ENCODE measurements at places on chromosomes 16 and 17.

DNA sequence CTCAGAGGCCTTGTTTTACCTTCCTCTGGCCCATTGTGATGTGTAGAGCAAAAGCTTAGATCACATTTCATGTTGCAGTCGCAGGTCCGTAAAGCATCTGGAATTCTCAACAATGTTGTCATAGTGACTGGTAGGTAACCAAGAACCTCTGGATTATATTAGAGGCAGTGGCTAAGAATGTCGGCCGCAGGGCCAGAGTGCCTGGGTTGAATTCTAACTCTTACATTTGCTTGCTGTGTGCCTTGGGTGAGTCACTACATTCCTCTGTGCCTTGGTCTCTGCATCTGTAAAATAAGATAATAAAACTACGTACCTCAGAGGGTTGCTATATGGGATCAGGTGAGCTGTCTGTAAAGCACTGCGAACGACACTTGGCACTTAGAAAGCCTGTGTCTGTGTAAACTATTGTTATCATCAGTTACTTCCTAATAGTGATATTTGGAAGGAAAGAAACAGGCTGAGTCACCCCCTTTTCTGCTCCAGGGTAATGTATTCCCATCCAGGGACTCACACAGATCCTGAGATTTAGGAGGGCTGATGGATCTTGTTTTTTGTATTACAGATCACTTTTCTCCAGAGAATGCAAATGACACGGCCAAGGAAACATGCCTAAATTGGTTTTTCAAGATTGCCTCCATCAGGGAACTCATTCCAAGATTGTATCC is 52.2 kb downstream of the VPS35L start:
- no peak for DNase-seq

DNA sequence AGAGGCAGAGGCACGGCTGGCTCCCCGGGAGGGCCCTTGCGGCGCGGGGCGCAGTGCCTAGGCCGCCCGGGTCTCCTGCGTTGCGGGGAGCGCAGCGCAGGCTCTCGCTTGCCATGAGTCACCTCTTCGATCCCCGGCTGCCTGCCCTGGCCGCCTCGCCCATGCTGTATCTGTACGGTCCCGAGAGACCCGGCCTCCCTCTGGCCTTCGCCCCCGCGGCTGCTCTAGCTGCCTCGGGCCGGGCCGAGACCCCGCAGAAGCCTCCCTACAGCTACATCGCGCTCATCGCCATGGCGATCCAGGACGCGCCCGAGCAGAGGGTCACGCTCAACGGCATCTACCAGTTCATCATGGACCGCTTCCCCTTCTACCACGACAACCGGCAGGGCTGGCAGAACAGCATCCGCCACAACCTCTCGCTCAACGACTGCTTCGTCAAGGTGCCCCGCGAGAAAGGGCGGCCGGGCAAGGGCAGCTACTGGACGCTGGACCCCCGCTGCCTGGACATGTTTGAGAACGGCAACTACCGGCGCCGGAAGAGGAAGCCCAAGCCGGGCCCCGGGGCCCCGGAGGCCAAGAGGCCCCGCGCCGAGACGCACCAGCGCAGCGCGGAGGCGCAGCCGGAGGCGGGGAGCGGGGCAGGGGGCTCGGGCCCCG is 390 bp downstream of the FOXL1 start:
- no peak for DNase-seq

DNA sequence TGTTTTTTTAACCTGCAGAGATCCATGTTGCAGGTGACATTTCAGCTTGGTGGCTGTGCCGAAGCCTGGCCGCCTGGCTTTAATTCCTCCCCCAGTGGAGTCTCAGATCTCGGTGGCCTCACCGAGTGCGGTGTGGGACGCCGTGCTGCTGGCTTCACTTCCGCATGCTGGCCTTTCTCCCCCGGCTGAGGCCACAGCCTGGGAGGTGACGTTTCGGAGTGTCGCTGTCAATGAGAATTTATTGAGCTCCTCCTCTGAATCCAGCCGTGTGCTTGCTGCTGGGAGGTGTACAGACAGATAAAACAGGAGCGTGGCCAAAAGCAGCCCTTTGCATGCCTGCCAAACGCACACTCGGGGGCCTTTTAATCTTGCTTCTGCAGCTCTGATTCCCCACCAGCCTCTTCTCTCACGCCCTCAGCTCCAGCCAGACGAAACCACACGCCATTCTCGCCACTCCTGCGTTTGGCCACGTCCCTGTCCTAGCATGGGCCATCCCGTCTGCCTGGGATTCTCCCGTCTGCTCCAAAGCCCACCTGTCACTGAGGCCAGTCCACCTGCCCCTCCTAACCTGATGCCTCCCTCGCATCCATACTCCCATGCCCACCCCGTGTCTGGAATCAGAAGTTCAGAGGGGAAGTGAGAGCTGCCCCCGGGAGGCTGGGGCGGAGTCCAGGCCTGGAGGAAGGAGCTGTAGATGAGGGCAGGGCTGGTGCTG is 3.6 kb downstream of the GSE1 start:
- DNase-seq = no peak

DNA sequence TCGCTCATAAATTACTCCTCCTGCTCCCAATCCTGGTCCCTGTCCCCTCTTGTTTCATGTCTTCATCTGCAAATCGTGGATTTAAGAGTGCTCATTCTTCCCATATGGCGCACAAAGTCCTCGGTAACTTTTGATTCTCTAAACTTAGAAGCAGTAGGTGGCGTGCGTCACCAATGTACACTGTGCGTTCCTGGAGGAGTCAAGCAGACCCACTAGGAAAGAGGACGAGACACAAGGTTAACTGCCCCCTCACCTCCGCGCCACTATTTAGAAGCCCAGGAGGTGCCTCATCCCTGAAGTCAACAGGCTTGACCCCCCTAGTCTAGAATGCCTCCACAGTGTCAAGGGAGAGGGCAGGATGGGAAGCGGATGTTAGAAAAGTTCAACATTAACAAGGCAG is 2.9 kb downstream of the SLC13A5 start:
- DNase-seq = no peak

DNA sequence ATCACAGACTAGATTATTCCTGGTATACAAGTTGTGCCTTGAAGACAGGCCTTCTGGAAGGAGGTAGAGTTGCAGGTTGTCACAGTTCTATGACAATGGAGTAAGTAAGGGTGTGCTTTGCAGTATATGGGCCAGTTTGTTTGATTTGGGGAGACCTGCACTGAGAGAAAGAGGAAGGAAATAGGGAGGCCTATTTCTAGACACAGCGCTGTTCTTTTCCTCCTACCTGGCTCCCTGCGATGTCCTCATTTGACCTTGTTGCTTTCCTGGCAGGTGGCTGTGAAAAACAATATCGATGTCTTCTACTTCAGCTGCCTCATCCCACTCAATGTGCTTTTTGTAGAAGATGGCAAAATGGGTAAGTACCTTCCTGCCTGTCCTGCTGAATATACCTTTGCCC is 22.5 kb upstream of the RASL10B start:
- no peak for DNase-seq

DNA sequence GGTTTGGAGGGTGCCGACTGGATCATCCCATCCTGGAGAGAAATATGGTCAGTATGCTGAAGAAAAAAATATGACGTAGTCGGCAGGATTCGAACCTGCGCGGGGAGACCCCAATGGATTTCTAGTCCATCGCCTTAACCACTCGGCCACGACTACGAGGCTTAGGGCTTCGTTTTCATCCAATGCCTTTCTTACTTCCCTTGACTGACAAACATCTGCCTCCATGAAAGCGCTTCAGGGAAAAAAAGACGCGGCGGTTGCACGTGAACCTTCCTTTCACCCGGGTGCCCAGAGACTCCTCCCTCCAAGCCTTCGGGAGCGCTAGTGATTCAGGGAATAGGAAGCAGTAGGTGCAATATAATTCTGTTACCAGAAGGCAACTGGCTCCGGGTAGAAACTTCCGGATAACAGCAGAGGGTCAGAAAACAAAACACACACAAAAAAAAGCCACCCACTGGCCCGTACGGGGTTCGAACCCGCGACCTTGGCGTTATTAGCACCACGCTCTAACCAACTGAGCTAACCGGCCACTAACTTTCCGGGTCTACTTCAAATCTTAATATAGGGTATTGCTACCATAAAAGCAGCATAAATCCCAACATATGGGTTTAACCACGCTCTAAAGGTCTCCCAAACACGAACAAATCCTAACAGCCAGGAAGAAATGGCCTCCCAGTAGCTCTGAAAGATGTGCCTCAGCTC is 16.3 kb upstream of the AURKB start:
- no peak for DNase-seq

DNA sequence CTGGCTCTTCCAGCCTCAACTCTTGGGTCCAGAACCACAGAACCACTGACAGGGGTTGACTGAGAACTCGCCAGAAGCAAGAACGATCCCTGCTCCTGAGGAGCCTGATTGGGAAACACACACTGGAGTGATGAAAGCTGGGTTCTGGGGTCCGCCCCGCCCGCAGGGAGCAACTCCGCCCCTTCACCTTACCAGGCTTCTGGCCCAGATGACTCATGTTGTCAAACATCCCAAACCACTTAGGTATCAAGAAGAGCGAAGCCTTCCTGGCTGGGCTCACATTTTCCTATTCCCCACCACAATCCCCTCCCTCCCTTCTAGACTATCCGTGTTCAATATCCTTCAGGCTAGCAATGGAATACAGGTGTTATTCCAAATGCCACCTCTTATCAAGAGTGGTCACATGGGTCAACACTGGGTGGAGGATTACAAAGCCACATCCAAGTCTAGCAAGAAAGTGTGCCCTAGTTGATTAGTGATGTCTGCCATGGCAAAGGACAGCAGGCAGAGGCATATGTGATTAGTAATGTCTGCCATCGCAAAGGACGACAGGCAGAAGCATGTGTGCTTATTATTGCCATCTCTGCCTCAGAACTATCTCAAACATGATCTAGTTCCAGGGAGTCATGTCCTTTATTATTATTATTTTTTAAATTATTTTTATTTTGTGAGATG is 70.5 kb downstream of the TIMM22 start:
- DNase-seq = no peak

- no peak for DNase-seq
Measured at GRCh38 chr17:75508931-75509361, 6.4 kb downstream of the CASKIN2 start.

- DNase-seq = no peak
Measured at GRCh38 chr16:3659251-3659650, 4.8 kb downstream of the DNASE1 start.

DNA sequence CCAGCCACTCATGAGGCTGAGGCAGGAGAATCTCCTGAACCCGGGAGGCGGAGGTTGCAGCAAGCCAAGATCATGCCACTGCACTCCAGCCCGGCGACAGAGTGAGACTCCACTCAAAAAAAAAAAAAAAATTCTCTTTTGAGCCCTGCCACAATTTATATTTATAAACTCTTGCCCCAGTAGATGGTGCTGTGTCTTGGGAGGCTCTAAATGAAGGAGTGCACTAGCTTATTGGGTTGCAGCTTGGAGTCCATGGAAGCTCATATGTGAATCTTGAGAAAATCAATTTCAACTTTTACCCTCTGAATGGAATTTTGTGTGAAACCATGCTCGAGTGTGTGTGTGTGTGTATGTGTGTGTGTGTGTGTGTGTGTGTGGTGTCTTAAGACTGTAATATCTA is 420.1 kb downstream of the HS3ST4 start:
- DNase-seq = no peak

DNA sequence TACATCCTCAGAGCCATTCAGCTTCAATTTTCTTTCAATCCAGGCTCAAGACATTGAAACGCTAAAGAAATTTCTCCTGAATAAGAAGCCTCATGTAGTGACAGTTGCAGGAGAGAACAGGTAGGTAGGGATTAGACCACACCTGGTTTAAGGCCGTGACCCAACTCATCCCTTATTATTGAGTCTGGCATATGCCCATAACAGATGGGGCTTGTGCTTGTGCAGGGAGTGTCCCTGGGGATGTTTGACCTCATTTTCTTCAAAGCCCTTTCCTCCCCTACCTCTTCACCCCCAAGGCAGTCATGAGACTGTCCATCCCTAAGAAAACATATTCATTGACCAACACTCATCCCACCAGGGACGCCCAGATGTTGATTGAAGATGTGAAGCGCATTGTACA is 24.3 kb downstream of the SUPT6H start:
- no peak for DNase-seq

DNA sequence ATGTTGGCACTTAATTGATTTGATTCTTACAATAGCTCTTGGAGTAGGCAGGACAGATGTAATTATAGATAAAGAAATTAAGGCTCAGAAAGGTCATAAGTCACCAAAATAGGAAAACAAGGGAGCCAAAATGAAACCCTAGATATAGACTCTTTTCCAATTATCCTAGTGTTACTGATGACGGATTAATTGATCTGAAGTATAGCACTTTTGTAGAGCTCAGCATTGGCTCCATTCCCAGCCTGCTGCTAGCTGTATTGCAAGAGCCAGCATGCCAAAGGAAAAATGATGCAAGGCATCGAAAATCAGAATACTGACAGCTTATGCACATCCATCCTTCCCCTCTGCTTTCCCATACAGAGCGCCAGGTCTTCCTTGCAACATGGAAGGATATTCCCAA is 21.6 kb upstream of the RASL10B start:
- DNase-seq = no peak

- DNase-seq = no peak
Measured at GRCh38 chr17:74439691-74440567, 8.0 kb downstream of the GPRC5C start.

- no peak for DNase-seq
Measured at GRCh38 chr16:57616241-57616640, 12.2 kb upstream of the ADGRG1 start.

DNA sequence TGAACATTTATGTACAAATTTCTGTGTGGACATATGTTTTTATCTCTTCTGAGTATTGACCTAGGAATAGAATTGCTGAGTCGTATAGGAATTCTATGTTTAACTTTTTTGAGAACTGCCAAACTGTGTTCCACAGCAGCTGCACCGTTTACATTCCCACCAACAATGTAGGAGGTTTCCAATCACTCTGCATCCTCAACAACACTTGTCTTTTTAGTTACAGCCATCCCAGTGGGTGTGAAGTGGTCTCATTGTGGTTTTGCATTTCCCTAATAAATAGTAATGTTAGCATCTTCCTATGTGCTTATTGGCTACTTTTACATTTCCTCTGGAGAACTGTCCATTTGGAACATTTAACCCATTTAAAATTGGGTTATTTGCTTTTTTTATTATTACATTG is 36.6 kb upstream of the NACA2 start:
- no peak for DNase-seq

- no peak for DNase-seq
Measured at GRCh38 chr16:68287276-68288251, 23.2 kb downstream of the SLC7A6OS start.

DNA sequence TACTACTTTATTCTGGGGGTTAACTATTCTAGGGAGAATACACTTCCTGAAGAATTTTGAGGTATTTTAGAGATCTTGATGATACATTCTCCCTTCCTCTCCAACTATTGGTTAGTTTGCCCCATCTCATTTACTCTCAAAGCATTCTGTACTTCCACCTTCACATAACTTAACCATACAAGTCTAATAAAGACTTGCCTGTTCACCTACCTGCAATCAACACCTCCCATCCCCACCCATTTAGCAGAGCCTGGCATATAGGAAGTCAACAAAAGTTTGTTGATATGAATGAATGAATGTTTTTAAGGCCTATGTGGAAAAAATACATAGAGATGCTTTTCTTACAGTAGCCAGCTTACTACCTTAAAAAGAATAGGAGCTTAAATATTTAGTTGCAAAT is 50.8 kb downstream of the MYO1D start:
- DNase-seq = no peak

GRCh38 chr16:4392382-4393239 is 21.0 kb downstream of the VASN start:
- DNase-seq = no peak

GRCh38 chr16:57627184-57627871 is 1.1 kb upstream of the ADGRG1 start:
- DNase-seq = no peak

GRCh38 chr16:3461151-3461550 is 17.7 kb downstream of the NAA60 start:
- DNase-seq = no peak

- no peak for DNase-seq
Measured at GRCh38 chr17:36849871-36850348, 87.4 kb upstream of the LHX1 start.
